ENCODE measurements at places on chromosomes 5 and 9.

GRCh38 chr5:53327811-53328334 lies 152.6 kb upstream of the FST start:
- DNase-seq: no peak

DNA sequence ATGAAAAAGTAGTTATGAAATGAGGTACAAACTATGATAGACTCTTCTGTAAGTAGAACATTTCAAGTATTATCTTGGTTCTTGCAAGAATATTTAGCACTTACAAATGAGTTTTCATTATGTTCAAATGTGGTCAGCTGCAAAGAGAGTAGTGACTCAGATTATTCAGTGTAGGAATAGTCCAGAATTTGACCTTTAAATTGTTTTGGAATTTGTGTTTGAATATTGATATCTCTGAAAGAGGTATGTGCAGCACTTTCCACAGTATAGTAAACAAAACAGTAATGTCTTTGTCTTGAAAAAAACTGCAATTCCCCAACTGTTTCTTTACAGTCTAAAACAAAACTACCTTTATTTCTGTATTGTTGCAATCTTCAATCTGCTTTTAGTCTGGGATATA lies 56.1 kb downstream of the WDR70 start:
- DNase-seq: no peak

- DNase-seq: no peak
Measured at GRCh38 chr5:113371721-113372196, 63.0 kb downstream of the TSSK1B start.

- DNase-seq: peak; percentile 39
Measured at GRCh38 chr9:129472651-129473102, 148.2 kb downstream of the C9orf50 start.

- DNase-seq: no peak
Measured at GRCh38 chr9:132584601-132585560, 2.5 kb downstream of the BARHL1 start.

DNA sequence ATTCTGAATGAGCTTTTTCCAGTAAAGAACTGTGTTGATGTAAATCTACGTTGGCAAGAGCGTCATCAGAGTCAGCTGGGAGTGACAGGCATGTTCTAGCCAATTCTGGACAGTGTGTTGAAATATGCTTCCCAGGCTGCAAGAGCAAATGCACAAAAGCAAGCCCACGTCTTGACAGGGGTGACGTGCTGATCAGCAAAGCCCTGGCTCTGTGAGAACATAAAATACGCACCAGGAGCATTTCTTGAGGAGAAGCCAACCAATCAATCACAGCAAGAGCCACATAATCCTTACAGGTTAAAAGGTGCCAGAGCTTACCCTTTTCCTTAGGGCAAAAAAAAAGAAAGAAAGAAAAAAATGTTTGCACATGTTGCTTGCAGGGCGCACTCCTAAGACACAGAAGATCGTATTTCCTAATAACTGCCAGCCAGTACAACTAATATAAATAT lies 148.1 kb downstream of the PDE4D start:
- DNase-seq: peak; percentile 60

DNA sequence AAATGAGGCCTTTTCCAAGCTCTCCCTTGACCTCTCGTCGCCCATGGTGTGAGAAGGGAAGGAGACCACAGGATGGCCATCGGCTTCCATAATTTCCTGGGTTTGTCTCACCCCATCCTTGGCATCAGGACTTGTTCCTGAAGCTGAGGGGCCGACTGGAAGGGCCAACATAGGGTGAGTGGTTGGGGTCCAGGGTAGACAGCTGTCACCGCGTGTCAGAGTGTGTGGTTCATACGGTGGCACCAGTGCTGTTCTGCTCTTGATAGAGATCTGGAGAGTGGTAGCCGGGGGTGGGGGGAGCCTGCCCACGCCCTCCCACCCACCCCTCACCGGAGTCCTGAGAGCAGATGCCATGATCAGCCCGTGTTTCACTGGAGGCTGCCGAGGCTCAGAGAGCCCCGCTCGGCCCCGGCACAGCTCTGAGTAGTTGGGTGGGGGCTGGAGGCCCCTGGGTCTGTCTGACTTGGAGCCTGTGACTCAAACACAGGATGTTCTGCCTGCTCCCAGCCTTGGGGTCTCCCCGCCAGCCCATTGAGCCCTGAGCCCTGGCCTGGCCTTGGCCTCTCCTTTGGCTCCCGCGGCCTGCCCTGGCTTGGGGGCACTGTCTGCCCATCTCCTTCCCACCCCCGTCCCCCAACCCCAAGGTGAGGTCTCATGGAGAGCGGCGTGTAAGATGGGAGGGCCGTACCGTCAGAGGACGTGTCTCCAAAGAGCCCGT lies 53.1 kb upstream of the IER5L start:
- DNase-seq: peak; percentile 8

- DNase-seq: no peak
Measured at GRCh38 chr5:72468606-72469005, 38.6 kb downstream of the ZNF366 start.

DNA sequence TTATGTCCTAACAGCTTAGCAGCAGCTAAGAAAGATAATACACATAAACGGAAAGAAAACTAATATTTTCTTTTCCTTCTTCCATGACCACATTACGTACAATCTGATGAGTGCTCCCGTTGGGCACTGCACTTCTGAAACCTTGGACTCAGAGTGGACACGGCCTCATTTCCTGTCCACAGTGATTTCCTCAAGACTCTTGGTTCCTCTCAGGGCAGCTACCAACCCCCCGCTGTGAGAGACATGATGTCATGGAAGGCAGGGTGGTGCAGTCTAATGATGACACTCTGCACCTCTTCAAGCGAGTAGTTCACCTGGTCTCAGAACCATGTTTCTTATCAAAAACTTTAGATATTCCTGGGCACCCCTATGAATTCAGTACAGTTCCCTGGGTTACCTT lies 68.7 kb upstream of the CTSL start:
- no peak for DNase-seq

DNA sequence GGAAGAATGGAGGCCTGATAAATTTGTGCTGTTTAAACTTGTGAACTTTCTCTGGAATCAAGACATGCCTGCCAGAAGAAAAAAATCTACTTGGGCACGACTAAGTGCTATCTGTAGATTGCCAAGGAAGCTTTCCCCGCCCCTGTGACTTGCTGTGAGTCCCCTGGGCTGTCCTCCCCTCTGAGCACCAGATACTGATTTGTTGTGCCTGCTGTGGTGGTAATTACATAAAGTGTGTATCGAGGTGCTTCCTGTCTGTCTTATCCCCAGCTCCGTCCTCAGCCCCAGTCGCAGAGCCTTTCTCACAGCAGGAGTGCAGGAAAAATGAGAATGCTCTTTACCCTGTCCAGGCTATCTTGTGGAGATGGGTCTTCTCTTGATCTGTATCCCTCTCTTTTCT lies 53.9 kb downstream of the TRIO start:
- no peak for DNase-seq

- peak; percentile 62 for DNase-seq
Measured at GRCh38 chr5:38466424-38467189, 89.8 kb downstream of the LIFR start.

- no peak for DNase-seq
Measured at GRCh38 chr5:154868702-154869101, 10.3 kb downstream of the CNOT8 start.

GRCh38 chr9:98909935-98910334 lies 33.8 kb upstream of the COL15A1 start:
- no peak for DNase-seq

DNA sequence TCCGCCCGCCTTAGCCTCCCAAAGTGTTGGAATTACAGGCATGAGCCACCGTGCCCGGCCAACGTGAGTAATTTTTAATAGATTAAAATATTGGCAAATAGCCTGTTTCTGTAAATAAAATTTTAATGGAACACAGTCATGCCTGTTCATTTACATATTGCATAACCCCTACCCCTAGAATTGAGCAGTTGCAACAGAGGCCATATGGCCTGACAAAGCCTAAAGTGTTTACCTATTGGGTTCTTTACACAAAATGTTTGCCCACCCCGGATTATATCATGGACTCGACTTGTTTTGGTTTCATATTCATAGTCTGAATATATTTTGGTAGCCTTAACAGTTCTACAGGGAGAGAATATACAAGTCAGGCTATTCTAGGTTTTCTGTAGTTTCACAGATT lies 5.3 kb downstream of the NSA2 start:
- DNase-seq: no peak

- no peak for DNase-seq
Measured at GRCh38 chr9:117662651-117663050, 41.6 kb upstream of the TLR4 start.

DNA sequence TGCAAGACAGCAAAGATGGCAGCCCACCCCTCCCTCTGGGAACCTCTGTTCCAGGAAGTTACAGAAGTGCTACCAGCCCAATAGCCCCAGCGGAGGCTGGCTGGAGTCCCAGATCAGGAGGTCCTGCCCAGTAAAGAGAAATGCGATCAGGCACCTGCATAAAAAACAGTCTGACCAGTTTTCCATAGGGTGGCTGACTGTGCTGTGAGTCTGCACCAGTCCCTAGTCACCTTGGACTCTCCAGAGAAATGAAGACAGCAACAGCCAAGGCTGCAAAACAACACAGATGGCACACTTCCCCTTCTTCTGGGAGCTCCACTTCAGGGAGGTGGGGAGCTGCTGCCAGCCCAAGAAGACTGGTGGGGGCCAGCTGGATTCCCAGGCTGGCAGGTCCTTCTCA lies 265.5 kb upstream of the PCSK5 start:
- DNase-seq: no peak

- DNase-seq: no peak
Measured at GRCh38 chr5:4881366-4882002, 258.6 kb upstream of the ADAMTS16 start.

DNA sequence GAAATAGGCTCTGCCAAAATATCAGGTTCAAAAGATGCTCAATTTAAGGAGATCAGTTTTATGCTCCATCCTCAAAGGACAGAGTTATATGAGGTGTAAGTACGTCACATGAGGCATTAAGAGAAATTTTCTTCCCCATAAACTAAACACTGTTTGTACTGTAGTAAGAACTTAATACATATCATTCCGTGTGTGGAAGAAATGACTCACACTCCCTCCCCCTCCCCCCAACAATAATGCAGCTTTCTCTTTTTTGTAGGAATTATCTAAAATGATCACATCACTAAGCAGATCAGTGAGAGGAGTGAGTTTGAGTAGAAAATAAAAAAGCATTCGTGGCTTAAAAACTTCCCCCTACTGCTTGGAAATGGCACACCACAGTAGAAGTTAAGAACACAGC lies 2.2 kb downstream of the CDH12 start:
- DNase-seq: no peak

DNA sequence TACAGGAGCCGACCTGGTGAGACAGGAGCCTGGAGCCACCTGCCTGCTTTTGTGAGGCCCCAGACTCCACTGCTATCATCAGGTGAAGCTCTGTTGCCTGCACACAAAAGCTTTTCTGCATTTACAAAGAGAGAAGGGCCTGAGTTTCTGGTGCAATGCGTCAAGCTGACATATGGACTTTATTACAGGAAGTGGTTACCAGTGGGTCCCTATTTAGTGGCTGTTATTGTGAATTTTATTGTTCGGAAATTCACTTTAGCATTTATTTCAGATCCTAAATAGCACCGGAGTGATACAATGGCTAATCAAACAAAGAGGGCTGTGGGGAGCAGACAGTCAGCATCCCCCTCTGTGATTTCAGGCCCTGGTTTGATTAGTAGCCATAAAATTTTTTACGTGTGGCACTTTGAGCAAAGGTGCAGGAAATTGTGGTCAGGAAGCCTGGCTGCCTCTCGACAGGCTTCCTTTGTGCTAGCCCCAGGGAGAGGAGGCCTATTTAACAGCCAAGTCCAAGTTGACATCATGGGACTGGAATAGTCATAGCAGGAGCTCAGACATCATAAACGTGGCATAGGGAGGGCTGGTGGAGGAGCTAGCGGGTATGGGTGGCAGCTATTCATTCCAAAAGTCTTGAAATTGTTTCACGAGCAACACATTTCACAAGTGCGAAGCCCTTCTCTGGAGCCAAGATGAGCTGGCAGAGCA lies 8.4 kb downstream of the TGFBI start:
- DNase-seq: peak; percentile 61

DNA sequence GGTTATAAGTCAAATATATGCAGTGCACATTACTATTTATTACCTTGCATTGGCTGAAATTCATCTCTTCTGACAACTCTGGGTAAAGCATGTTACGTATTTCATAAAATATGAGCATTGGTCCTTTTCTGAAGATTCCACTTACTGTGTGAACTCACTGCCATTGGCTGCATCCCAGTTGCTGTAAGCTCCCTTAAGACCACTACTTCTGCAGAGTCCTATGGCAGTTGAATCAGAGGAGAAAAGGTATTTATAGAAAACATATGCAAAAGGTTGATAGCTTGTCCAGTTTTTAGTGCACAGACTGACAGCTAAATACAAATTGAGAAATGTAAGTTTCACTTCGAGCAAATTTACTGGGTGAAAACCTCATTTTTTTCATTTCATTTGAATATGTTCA lies 394.6 kb upstream of the ARRDC3 start:
- peak; percentile 48 for DNase-seq

- no peak for DNase-seq
Measured at GRCh38 chr5:151781201-151781600, 9.4 kb downstream of the G3BP1 start.

DNA sequence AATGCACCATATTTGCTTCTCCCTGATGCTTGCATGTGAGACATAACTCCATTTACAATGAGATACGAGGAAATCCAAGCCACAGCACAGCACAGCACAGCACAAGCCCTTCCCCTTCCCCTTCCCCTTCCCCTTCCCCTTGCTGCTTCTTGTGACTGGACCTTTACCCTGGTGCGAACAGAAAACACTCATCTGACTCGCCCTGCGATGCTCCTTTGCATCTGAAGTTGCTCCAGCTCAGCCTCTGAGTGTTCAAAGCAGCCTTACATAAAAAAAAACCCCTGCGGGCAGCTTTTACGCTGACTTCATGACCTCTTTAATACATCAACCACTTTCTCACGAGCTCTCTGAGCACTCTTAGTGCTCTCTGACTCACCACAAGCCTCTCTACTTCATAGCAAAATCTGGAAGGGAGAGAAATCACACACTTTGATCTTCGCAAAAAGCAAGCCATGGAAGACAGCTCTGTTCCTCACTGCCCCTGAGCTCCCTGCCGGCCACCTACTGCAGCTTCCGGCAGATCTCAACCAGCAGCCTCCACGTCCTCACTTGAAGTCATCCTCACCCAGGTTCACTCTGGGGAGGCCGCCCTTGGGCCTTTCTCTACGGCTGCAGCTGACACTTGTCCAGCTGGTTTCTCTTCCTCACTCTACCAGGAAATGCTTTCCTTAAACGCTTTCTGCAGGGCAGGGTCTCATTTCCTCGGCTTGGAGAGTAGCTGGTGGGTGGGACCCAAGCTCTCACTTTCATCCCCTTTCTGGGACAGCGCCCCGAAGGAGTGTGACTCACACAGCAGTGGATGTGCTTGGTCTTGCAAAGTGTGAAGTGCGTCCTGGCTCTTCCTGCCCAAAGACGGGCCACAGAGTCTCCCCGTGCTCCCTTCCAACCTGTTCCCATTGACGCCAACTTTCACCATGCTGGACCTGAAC lies 5.3 kb downstream of the SLC34A1 start:
- DNase-seq: no peak

GRCh38 chr9:137236238-137236935 lies 4.7 kb upstream of the TUBB4B start:
- DNase-seq: peak; percentile 85

- no peak for DNase-seq
Measured at GRCh38 chr5:5644249-5644648, 221.8 kb downstream of the ICE1 start.
